Progenitor cell of endocrine pancreas (in vitro differentiated cells): ENCODE measurements at places on chromosomes 7 and 10. TPM values are rescaled to one million over a fixed set of nuclear protein-coding genes. Genes with fewer than 3 reads are reported as not detected.
A peak's percentile ranks its signal among the peaks of the same experiment; 100 is the strongest.

- peaks cover 27% of the 10 kb centered on the region for H3K4me1 ChIP-seq
- H3K27ac ChIP-seq: no peak overlapping the region
- peaks cover 8% of the 10 kb centered on the region for H3K36me3 ChIP-seq
- H3K4me3 ChIP-seq: no peak overlapping the region
Measured at GRCh38 chr7:4733936-4734528, 41.4 kb upstream of the AP5Z1 start.

DNA sequence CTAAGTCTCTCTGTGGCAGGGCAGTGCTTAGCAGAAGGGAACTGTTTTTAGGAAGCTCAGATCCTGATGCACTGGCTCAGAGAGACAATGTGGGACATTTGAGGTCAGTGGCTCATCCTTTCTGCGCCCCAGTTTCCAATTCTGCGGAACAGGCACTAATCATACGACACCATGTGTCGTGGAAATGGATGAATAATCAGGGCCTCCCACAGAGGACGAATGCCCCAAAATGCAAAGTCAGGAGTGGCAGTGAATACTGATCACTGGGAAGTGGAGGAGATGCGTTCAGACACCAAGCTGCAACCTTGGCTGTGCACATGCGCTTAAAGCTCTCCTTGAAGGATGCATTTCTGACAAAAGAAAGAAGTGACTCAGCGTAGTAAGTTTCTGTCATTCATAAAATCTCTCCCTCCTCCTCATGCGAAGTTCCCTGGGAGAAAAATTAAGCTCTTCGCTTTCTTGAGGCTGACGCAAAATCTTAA, 21.9 kb upstream of the ECHDC3 start:
- H3K36me3 ChIP-seq: no peaks in the 10 kb centered on the region
- H3K27ac ChIP-seq: no peak overlapping the region
- H3K4me1 ChIP-seq: peaks cover 11% of the 10 kb centered on the region
- no peak overlapping the region for H3K4me3 ChIP-seq

GRCh38 chr7:107938456-107939250, 47.7 kb downstream of the DLD start:
- H3K36me3 ChIP-seq: peaks cover 30% of the 10 kb centered on the region
- no peak for DNase-seq
- no peaks in the 10 kb centered on the region for H3K27me3 ChIP-seq
- H3K27ac ChIP-seq: no peak overlapping the region
- peaks cover 2% of the 10 kb centered on the region for H3K4me1 ChIP-seq
- no peak overlapping the region for H3K4me3 ChIP-seq

GRCh38 chr7:33998476-33998875, 93.1 kb downstream of the BMPER start:
- H3K4me1 ChIP-seq: peaks cover 3% of the 10 kb centered on the region
- H3K36me3 ChIP-seq: no peaks in the 10 kb centered on the region
- H3K27ac ChIP-seq: no peak overlapping the region
- H3K4me3 ChIP-seq: no peak overlapping the region

Gene LMTK2
- total RNA-seq: 31.0 and 32.3 TPM in 2 replicates

DNA sequence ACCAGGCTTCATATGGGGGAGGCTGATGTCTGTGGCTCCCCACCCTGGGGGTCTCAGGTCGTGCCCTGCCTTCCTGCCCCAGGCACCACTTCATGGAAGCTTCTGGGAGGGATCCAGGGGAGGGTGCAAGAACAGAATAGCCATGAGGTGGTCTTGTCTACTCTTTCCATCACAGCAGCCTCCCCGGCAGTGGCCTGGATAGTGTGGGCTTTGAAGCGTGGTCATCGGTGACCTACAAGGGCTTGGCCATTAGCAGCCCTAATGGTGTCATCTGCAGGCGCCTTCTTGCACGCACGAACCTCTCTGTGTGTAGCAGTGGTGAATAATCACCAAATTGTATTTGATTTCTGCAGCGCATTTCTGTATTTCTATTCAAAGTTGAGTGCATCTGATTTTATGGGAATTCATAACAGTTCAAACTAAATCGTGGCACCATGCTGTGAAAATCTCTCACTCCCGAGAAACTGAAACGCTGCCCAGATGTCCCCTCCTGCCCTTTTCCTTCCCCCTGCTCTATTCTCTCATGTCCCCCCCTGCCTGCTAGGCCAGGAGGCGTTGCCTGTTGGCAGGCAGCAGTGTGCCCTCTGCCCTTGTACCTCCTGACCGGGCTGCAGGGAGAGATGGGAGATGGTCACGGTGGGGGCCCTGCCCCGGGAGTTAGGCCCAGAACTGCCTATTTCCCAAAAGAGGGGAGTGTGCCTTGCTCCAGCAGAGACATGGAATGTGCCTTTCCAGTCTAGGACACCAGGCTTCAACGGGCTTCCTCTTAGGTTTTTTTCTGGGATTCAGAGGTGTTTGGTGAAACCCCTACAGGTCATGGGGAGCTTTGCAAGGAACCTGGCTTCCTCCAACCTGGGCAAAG, 34.8 kb downstream of the CDH23 start:
- H3K4me3 ChIP-seq: no peak overlapping the region
- H3K27me3 ChIP-seq: peaks cover 16% of the 10 kb centered on the region
- no peaks in the 10 kb centered on the region for H3K4me1 ChIP-seq
- no peaks in the 10 kb centered on the region for H3K36me3 ChIP-seq

Gene MEST
- total RNA-seq: 628 and 664 TPM in 2 replicates

DNA sequence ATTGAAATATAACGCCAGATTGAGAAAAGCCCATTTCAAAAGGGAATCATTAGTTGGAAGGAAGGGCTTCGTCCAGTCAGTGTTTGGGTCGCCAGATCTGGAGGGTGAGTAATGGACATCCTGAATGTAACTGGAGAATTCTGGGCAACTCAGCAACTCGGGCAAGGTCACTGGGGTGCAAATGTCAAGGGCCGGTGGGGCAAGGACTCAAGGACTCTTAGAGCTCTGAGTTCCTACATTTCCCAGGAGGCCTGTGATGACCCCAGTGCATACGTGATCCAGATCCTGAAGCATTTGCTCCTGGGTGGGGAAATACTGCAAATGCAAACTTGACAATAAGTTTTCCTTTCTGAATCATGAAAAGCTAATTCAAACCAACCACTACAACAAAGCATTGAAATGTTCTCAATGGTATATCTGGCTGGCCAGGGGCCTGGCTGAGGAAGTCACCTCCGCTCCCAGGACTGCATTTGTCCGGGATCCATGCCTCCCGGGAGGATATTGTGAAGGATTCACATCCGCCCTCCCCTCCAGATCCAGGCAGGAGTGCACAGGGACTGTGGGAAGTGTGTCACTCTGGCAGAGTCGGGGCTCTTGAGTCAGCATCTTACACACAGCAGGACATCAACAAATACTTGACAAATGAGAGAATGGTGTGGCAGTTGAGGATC, 164.0 kb downstream of the FANK1 start:
- no peak for DNase-seq
- H3K27ac ChIP-seq: no peak overlapping the region
- no peak overlapping the region for H3K4me3 ChIP-seq
- peaks cover 26% of the 10 kb centered on the region for H3K4me1 ChIP-seq
- H3K27me3 ChIP-seq: no peaks in the 10 kb centered on the region
- no peaks in the 10 kb centered on the region for H3K36me3 ChIP-seq

Gene SPAG6
- total RNA-seq: 8.5 and 8.9 TPM in 2 replicates

- no peak overlapping the region for H3K27ac ChIP-seq
- H3K27me3 ChIP-seq: peaks cover 30% of the 10 kb centered on the region
- peak; percentile 21 for DNase-seq
- peaks cover 16% of the 10 kb centered on the region for H3K4me1 ChIP-seq
- peak overlapping the region; percentile 9 for H3K4me3 ChIP-seq
Measured at GRCh38 chr7:117875566-117875965, 2.3 kb upstream of the CTTNBP2 start.

DNA sequence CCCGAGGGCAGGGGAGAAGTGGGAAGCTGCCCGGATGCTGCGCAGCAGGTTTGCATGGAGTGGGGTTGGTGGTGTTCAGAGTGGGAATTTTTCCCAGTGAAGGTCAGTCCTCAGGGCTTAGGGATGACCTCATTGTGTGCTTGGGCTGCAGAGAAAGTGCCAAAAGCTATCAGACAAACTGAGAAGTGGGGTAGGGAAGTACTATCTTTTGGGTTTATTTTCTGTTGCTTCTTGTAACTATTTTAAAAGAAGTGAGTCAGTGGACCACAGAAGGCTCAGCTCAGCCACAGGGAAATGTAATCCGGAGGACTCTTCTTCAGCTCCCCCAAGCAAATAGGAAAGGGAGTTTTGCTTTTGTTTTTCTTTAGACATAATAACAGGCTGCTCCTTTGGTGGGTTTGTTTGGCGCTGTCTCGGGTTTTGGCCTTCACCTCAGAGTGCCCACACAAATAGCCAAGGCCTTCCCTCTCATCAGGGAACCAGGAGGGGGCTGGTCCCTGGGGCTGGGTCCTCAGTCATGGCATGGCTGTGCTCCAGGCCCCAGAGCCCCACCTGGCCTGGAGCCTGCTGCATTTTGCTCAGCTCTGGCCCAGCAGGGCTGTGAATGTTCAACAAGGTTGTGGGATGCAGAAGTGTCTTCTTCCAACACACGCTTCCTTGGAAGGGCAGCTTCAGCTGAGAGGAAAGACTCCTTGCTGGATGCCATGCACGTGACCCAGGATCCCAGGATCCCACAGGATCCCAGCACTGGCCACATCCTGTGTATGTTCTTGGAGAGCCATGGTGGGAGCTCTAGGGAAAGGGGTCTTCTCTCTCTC, 5.4 kb upstream of the FAM170B start:
- H3K4me1 ChIP-seq: peaks cover 4% of the 10 kb centered on the region
- H3K36me3 ChIP-seq: no peaks in the 10 kb centered on the region
- H3K27me3 ChIP-seq: peaks cover 9% of the 10 kb centered on the region
- DNase-seq: no peak
- no peak overlapping the region for H3K27ac ChIP-seq

- H3K4me1 ChIP-seq: no peaks in the 10 kb centered on the region
- no peak overlapping the region for H3K27ac ChIP-seq
- no peaks in the 10 kb centered on the region for H3K36me3 ChIP-seq
- H3K4me3 ChIP-seq: peak overlapping the region; percentile 73
Measured at GRCh38 chr7:45089341-45089891, 647 bp upstream of the NACAD start.

DNA sequence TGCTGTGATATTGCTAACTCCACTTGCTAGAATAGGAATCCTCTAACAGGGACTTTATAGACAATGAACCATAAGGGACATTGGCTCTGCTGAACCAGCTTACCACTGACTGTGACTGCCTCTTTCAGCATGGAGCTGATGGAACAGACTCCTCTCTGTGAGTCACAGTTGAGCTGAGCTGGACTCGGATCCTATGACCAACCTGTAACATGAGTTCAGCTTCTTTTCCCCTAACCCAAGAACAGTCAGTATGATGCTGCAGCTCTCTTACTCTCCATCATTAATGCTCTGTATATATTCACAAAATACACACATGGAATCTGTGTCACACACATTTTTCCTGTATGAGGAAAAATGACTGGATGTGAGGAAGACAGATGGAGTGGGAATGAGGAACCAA, 177.9 kb upstream of the BET1 start:
- no peak for DNase-seq
- H3K27ac ChIP-seq: no peak overlapping the region
- H3K36me3 ChIP-seq: no peaks in the 10 kb centered on the region
- no peak overlapping the region for H3K4me3 ChIP-seq
- H3K27me3 ChIP-seq: peaks cover 4% of the 10 kb centered on the region
- H3K4me1 ChIP-seq: peaks cover 6% of the 10 kb centered on the region

Gene ADAM22
- total RNA-seq: 14.4 and 15.8 TPM in 2 replicates

Gene KRIT1
- total RNA-seq: 49.0 and 51.6 TPM in 2 replicates

DNA sequence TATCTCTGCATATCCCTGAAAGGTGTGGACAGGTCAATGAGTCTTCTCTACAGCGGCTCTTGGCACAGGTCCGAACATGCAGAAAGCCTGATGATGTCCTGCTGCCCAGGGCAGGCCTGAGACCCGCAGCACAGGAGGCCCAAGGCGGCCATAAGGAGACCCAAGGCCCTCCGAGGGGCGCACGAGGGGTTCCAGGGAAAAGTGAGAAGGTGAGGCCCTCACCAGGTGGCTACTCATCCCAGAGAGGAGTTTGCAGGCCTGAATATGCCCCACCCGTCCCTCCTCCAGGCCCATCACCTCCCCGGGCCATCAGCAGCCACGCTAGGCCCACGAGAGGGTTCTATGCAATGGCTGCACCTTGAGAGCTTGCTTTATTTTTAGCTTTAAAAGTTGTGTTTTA, 173.4 kb upstream of the RHEB start:
- peaks cover 13% of the 10 kb centered on the region for H3K4me1 ChIP-seq
- H3K27me3 ChIP-seq: peaks cover 4% of the 10 kb centered on the region
- H3K27ac ChIP-seq: no peak overlapping the region
- DNase-seq: no peak
- no peaks in the 10 kb centered on the region for H3K36me3 ChIP-seq
- H3K4me3 ChIP-seq: no peak overlapping the region

Gene PDK4
- total RNA-seq: 21.0 and 29.1 TPM in 2 replicates

Gene HABP2
- 112 and 133 TPM in 2 replicates for total RNA-seq

DNA sequence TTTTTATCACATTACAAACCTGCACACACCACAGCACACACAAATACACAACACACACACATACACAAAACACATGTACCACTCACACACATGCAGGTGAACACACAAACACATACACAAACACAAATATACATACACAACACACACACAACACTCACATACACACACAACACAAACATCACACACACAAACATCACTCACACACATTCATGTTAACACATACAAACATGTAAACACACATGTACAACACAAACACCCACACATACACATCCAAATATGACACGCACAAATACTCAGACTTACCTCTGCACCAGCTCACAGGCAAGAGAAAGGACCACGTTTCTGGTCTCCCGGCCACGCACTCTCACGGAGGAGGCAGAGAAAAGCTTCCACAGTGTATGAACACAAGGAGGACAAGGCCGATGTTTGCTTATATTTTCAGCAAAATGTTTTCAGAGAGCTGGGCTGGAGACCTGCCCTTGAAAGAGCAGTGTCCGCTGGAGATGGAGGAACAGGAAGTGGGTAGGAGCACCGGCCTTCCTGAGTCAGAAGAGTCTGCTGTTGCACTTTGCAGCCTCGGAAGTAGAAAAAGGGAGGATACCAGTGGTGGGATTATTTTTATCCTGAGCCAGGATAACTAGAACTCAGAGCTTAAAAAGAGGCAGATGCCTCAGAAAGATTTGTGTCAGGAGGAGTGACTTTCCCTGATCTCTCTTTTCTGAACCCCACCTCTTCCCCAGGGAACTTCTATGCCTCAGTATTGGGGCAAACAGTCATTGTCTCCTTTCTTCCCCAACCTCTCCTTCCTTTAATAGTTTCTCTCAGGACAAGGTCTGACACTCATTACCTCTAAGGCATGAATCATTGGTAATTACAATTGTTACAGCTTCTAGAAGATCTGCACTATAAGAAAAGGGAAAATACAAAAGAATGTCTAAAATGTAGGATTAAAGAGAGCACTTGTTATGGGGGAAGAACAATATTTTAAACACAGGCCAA, at the start of gene GIMAP6:
Gene GIMAP6, minus strand, starts transcription at position 520 of the 999 bp plus-strand sequence. CDS start 2,243 bp downstream, outside the sequence.
- no peak within 1 kb of the TSS for H3K27ac ChIP-seq
- H3K4me1 ChIP-seq: no peaks in the 10 kb centered on the region
- no peaks in the 10 kb centered on the region for H3K36me3 ChIP-seq

GRCh38 chr10:70558295-70558694, 44.2 kb downstream of the PRF1 start:
- H3K4me1 ChIP-seq: peaks cover 11% of the 10 kb centered on the region
- DNase-seq: no peak
- no peaks in the 10 kb centered on the region for H3K36me3 ChIP-seq
- H3K27ac ChIP-seq: no peak overlapping the region
